Adipocyte (in vitro differentiated cells): ENCODE measurements at places on chromosomes 13 and 19.

DNA sequence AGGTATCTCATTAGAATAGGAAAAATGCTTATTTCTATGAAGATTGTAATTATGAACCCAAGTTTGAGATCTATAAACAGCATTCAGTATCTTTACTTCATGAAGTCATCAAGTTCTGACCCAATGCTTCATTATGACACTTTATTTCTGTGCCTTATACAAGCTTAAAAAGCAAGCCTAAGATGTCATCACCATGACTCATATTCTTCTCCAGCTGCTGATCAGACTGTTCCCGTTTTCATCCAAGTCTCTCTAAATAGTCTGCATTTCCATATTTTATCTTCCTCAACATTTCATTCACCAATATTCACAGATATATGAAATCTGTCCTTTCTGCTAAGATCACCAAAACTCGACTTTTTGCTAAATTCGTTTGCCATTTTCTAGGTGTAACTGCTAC is 1247.2 kb upstream of the PRR20A start:
- no peak for DNase-seq

DNA sequence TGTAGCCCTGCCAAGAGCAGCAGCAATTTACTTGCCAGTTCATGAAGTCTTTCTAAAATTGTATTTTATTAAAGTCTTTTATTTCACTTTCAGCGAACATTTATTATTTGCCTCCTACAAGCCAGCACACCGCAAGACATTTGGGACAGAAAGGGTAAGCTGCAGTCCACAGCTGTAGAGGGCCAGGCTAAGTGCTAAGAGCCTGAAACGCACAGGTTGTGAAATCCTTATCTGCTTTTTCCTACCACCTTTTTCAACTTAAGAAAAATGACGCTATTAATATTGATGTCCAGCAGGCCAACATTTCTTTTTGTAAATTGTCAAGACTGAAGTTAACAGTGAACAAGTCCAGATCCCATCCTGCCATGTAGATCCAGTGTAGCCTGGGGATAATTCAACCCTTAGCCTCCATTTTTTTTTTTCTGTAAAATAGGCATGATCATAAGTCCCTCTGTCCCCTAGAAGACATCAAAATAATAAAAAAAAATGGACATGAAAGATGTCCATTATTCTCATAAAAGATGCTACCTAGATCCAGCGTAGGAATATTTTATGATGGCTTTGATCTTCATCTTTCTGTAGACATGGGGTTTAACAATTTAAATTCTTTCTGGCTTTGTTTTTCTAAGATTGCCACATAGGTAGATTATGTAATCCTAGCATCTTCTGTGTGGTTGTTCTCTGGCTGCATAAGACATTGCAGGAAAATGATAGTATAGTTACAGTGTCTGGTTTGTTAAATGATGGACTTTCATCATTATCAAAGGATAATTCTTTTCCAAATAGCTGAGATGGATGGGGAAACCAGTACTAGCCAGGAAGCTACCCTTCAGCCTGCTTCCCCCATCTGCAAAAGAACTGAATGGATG is 128.4 kb downstream of the SHISA2 start:
- peak; percentile 31 for DNase-seq

- DNase-seq, result no peak
These were observed 559.0 kb downstream of the PCDH17 start for GRCh38 chr13:58190577-58190976.

GRCh38 chr19:56245121-56245740 is 27.3 kb upstream of the EDDM13 start:
- DNase-seq, result no peak

- peak; percentile 57 for DNase-seq
These were observed 780 bp upstream of the GTF2F2 start for GRCh38 chr13:45119469-45119990.

- DNase-seq, result peak; percentile 34
These were observed 22.2 kb upstream of the KPNA3 start for GRCh38 chr13:49814551-49815270.

GRCh38 chr19:40089462-40089861 is 1.3 kb downstream of the ZNF780A start:
- peak; percentile 4 for DNase-seq

DNA sequence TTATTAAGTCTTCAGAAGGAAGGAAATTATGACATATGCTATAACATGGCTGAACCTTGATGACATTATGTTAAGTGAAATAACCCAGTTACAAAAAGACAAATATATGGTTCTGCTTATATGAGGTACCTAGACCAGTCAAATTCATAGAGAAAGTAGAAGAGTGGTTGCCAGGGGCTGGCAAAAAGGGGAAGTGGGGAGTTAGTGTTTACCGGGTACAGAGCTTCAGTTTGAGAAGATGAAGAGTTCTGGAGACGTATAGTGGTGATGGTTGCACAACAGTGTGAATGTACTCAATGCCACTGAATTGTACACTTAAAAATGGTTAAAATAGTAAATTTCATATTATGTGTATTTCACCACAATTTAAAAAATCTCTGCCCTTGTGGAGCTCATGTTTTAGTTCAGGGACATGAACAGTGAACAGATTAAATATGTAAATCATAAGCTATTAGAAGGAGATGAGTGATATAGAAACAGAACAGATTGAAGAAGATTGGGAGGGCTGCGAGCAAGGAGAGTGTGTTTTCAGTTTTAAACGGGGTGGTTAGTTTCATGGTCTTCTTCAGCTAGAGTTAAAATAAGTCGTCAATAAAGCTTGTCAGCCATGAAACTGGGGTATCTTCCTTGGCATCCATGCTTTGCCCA is 355.2 kb downstream of the KCNRG start:
- no peak for DNase-seq

DNA sequence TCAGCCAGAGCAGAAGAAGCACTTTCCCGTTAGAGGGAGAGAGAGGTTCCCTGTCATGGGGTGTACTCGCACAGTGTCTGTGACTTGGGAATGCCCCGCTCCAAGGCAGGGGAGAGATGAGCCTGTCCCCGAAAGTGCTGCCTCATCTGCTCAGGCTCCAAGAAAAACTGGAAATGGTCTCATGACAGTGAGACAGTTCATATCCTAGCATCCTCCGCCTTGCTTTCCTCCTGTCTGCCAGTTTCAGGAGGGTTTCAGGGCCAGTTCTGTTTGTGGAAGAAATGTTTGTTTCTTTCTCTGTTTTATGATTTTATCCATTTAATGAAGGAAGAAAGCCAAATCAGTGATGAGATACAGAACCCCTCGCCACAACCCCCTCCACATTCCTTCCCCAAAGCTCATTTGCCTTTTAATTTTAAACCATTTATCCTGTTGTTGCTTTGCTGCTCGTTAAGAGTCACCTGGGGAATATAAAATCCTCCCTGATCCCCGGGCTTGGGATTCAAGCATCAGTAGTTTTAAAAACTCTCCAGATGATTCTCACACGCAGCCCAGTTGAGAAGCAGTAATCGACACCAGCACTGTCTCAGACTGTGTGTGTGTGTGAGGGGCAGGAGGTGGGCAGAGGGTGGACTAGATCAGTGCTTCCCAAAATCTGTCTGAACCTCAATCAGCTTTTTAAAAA is 144.6 kb upstream of the UBL3 start:
- no peak for DNase-seq

GRCh38 chr13:89113744-89114143 is 1442.6 kb downstream of the SLITRK5 start:
- no peak for DNase-seq

DNA sequence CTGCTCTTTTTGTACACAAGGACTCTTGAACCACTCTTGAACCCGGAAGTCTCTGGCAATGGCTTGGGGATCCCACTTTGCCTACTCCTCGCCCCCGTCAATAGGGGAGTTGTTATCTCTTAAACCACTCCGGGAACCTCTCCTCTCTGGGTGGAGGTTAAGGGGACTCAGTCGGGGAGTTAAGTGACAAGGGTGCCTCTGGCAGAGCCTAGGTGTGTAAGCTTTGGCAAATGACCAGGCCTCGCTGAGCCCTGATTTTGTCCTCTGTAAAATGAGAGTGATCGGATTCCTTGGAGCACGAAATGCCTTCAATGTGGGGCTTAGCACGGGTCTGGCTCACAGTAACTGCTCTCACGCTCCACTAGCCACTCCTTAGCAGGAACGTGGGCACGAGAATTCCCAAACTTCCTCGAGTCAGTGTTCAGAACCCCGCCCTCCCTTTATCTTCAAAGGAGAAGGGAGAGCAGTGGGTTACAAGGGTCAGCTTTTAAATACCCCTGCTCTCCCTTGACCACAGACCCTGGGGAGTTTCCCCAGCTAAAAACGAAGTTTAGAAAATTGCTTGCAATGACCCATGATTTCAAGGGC is 193.3 kb downstream of the KATNAL1 start:
- DNase-seq, result no peak

DNA sequence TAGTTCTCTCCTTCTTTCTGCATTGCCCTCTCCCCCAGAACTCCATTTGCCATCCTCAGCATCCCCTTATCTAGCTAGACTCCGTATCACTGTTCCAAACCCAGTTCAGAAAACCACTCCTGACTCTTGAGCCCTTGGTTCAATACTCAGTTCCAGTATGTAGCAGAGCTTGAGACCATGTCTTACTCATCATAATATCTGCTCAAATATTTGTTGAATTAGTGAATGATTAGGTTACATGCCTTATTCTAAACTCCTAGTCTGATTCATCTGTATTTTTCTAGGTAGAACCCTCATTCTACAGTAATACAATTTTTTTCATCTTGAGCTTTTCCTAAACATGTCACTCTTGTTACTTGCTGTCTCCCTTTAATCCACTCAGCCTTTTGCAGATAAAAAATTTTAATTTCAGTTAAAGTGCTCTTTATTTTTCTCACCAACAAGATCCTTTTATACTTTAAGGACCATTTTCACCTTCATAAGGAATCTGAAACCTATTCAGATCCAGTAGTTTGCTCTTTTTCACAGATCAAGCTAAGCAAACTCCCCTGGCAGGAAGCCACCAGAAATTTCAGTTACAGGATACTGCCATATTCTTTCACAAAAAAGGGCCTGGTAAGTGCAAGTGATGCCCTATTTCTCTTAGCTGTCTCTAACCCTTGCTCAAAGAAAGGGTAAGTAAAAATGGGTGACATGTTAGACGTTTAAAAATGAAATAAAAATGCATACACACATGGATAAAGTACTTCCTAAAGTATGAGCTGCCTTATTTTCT is 23.1 kb upstream of the INTS6 start:
- DNase-seq, result peak; percentile 21

- peak; percentile 53 for DNase-seq
These were observed 521.0 kb downstream of the SUCLA2 start for GRCh38 chr13:47480121-47480520.

DNA sequence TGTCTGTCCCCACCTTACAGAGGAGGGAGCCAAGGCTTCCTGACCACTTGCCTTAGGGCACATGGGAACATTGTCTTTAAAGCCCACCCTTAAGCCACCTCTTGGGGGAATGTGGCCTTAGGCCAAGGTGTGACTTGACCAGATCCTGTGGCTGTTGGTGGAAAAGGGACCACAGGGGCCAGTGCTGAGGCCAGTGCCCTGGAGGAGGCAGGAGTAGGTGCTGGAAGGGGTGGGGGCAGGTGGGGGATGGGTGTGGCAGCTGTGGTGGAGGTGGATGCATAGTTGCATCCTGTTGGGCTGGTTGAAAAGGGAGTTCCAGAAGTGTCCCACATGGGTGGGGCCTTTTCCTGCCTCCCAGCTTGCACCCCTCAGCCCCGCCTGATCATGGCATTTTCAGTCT is 44.8 kb downstream of the DNM2 start:
- DNase-seq, result no peak

- DNase-seq, result no peak
These were observed 278.7 kb downstream of the PCDH9 start for GRCh38 chr13:66951426-66951825.

- peak; percentile 98 for DNase-seq
These were observed 539 bp upstream of the ZNF667 start for GRCh38 chr19:56477429-56478338.

DNA sequence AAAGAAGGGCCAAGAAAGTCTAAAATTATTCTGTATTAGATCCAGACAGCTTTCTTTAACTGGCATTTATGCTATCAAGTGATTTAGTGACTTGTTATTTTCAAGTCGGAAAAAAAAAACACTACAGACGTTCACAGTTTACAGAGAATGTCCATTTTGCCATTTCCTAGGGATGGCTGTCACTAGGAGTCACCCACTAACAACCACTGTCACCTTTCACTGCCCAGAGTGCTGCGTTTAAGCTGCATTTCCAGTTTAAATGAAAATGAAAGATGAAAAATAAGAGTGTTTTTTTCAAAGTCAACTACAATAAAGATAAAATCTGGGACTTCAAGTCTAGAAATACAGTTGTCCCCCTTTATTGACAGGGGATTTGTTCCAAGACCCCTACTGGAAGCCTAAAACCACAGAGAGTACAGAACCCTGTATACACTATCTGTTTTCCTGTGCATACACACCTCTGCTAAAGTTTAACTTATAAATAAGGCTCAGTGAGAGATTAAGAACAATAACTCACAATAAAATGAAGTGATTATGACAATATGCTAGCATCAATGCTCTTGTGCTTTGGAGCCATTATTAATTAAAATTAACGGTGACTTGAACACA is 112.5 kb downstream of the SACS start:
- no peak for DNase-seq

DNA sequence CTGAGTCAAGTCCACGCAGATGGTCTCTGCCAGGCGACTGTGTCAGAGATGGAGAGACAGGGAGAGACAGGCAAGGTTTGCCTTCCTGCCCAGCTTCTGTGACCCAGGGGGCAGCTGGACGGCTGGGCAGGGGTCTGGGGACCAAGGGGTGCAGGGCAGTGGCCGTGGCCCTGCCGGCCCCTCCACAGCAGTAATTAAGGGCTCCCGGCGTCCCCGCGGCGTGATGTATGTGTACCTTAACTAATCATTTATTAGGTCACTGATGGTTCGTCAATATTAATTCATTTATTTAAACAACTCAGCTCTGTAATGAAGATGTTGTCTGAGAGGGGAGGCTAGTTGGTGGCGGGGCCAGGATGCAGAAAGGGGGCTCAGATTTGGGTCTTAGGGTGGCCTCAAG is 28.6 kb upstream of the TCF3 start:
- DNase-seq, result no peak

- peak; percentile 43 for DNase-seq
These were observed 8.9 kb downstream of the RFX2 start for GRCh38 chr19:6101291-6101825.

- DNase-seq, result no peak
These were observed 310.6 kb downstream of the LMO7 start for GRCh38 chr13:75946536-75947284.
